ENCODE measurements at places on chromosomes 2 and 18. TPM values are rescaled to one million over a fixed set of nuclear protein-coding genes. Genes with fewer than 3 reads are reported as not detected.

NEUROD1 gene
- not detected for total RNA-seq

IKZF2 gene
- 1.9 TPM for total RNA-seq

CFAP53 gene
- 0.08 TPM for total RNA-seq

KYNU gene
- not detected for total RNA-seq

C1QL2 gene
- not detected for total RNA-seq

KIAA2012 gene
- total RNA-seq = not detected

SKA1 gene
- total RNA-seq = 49.9 TPM

UGT1A10 gene
- total RNA-seq = not detected

TMEM247 gene
- total RNA-seq = not detected

SNTG2 gene
- total RNA-seq = 0.41 TPM

FOSL2 gene
- 30.0 TPM for total RNA-seq

HJURP gene
- 86.1 TPM for total RNA-seq

DNA sequence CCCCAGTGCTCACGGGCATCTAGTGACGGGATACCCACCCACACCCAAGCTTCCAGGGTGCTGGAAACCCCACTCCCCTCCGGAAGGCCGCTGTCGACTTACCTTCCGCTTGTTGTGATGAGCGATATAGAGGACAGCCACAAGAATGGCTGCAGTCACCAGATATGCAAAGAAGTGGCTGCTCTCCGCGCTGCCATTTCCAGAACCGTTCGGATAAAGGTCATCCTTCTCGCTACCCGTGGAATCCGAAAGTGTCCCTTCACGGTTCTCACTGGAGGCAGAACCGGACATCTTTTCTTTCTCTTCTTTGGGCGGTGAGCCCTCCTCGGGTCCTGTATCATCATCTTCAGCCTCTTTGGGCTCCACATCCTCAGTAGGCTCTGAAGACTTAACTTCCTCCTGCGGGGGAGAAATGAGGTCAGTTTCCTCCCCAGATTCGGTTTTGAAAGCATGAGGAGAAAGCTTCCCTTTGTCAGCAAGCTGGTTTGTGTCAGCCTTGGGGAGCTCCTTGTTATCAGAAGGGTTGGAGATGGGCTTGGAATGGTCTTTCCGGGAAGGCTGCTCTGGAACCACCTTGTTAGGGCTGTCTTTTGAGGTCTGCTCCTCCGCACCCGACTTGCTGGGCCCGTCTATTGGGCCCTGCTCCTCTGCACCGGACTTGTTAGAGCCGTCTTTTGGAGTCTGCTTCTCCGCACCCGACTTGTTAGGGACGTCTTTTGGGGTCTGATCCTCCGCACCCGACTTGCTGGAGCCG, 1.2 kb downstream of the TGOLN2 start:
- DNase-seq = no peak

- no peak for DNase-seq
Observed at GRCh38 chr2:177076636-177077179, 135.9 kb upstream of the HNRNPA3 start.

DNA sequence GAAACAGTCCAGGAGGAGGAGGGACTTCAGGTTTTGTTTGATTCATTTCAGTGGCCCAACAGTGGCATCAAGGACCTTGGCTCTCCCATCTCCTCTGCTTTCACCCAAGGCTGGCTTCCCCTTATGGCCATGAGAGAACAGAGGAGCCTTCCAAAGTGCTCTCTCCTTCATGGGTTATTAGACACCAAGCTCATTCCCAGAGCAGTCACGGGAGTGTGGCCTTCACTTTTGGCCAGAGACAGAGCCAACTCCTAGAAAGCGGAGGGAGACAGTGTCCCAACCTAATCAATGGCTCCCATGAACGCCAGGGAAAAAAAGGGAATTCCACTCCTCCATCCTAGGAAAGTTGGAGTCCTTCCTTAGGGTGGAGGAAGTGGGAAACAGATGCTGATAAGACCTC, 871 bp upstream of the DUSP28 start:
- no peak for DNase-seq

DNA sequence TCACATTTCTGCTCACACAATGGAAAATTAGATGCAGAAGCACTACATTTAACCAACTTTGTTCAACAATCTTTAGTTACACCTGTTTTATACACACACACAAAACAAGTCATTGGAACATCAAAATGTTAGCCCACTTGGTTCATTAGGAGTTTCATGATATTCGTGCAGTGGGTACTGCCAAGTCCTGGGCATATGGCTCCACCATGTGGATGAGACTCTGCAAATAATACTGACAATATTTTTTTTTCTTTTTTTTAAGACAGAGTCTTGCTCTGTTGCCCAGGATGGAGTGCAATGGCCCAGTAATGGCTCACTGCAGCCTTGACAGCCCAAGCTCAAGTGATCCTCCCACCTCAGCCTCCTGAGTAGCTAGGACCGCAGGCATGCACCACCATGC, 34.5 kb upstream of the GRB14 start:
- no peak for DNase-seq

DNA sequence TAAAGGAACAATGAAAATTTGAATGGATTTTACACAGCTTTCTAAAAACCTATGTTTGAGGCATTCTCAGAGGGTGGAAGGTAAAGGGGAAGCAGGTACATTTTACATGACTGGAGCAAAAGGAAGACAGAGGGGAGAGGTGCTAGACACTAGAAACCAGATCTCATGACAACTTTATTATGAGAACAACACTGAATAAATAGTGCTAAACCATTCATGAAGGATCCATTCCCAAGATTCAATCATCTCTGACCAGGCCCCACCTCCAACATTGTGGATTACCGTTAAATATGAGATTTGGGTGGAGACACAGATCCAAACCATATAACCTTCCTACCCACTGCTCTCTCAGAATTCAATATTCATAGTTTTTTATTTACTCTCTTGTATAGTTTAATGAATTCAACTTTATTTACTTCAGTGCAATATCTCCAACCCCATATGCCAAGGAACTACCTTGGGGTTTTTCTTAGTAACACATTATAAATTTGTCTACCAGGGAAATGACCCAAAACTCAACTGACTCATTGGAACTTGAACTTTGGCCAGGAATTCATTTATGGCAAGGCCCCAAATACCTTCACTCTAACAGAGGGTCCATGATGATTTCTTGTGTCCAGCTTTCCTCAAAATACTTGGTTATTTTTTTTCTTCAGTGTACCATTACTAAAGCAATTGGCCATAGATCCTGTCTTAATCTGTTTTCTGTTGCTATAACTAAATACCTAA, 317.8 kb downstream of the GULP1 start:
- no peak for DNase-seq

DNA sequence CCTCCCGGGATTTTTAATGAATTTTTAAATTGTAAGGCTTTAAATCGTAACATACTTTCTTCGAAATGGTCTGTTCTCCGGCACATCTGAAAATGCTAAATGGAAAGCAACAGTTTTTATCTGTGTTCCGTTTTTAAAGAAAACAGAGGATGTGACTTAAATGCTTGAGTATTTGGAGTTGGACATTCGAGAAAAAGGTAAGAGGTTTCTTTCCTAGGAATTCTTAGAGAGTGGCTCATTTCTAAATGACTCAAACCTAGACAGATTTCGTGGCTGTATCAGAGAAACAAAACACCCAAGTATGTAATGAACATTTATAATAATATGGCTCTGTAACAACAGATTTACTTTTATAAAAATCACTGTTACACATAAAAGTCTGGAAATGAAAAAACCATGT, 177.6 kb upstream of the CCDC68 start:
- no peak for DNase-seq

DNA sequence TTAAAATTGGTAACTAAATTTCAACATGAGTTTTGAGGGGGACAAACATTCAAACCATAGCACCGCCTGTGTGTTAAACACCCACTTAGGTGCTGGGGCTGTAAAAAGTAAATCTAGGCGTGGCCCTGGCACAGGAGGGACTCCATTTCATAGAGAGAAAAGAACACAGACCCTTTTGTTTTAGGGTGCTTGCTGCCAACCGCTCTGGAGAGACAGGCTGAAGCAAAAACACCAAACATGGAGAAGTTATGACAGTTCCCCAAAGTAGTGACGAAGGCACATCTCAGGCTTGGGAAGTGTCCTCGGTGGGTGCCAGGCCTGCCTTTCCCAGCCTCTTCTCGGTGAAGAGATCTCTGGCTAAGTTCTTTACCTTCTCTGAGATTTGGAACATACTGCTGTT, 5.1 kb downstream of the ACTG2 start:
- DNase-seq = peak; percentile 20

GRCh38 chr18:14949800-14950664, 202.1 kb downstream of the ANKRD30B start:
- no peak for DNase-seq

DNA sequence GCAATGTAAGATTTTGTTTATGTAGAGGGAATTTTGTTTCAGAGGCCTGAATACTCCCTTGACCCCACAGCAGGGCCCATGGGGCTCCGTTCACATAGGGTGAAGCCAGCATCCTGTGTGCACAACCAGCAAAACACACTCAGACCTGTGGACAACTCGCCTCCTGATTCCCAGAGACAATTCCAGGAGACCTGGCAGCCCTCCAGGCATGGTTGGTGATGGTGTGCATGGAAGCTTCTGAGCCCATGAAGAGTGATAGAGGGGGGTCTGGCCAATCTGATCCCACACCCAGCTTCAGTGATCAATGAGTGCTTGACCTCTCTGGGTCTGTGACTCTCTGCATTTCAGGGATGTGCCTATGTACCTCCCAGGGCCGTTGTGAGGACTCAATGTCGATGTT, 91.0 kb upstream of the RAB6C start:
- DNase-seq = no peak

DNA sequence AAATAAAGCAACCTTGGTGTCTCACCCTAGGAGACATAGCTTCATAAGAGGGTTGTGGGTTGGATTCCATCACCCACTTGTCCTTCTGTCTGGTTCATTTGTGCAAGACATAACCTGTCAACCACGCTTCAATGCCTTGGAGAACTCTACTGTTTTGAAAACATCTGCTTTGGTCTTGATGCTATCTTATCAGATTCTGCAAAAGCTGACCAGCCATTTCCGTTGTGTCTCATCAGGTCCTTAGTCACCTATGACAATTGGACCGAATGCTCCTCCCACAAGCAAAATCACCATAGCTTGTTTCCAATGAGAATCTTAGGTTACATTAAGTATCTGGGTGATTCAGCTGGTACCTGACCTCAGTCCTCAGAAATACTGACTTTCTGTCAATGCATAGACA, 35.4 kb downstream of the STAT4 start:
- DNase-seq = no peak

GRCh38 chr2:241198381-241199279, 10.2 kb downstream of the ANO7 start:
- no peak for DNase-seq

- DNase-seq = no peak
Observed at GRCh38 chr2:201116959-201117734, 1.2 kb downstream of the CFLAR start.

DNA sequence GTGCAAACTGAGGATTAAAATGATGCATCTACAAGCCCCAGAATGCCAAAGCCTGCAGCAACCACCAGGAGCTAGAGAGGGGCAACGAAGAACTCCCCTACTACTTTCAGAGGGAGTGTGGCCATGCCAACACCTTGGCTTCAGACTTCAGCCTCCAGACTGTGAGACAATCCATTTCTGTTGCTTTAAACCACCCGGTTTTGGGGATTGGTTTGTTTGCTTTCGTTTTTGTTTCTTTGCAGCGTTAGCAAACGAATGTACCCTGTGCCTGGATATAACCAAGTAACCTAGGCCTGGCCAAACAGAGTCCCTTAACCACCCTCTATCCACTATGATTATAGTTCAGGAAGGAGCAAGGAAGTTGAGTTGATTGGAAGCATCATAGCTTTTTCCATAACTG, 171.2 kb upstream of the NCK2 start:
- DNase-seq = no peak

GRCh38 chr2:28430377-28430765, 37.7 kb downstream of the FOSL2 start:
- DNase-seq = no peak

DNA sequence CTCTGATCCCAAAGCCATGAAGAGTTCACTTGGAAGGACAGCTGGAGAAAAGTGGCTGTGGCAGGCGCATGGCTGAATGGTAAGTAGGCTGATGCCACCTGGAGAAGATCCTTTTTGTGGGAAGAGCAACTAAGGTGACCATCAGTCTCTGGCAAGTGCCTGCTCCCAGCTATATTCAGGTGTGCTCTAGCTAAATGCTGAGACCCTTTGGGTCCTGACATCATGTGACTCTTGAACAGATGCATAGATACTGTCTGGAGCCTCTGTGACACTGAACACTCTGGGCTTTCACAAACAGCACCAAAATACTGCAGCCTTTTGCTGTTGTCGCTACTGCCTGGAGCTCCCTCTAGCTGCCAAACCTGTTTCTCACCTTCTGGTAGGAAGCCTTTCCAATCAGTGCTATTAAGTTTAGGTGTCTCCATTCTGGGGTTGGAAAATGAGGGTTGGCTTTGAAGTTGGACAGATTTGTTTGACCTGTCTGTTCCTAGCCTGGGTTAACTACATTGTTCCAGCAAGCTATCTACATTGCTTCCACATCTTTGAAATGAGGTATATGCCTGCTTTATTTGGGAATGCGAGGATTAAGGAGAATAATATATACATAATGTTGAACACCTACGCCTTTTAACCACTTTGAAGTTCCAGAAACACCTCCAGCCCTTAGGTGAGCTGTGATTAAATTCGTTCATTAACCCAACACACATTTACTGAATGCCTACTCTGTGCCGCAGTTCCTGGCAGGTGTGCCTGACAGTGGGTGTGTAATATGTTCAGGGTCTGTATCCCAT, 3.1 kb downstream of the EGR4 start:
- peak; percentile 57 for DNase-seq

- no peak for DNase-seq
Observed at GRCh38 chr2:168793596-168793995, 8.8 kb upstream of the NOSTRIN start.

Data from SJCRH30 (cell line).